Activated naive CD4-positive, alpha-beta T cell (primary cell): ENCODE measurements at places on chromosomes 7 and 10.

GRCh38 chr7:124009321-124009720, 23.5 kb downstream of the TMEM229A start:
- no peak for DNase-seq

GRCh38 chr7:141729020-141729419, 9.1 kb upstream of the SSBP1 start:
- no peak for DNase-seq

DNA sequence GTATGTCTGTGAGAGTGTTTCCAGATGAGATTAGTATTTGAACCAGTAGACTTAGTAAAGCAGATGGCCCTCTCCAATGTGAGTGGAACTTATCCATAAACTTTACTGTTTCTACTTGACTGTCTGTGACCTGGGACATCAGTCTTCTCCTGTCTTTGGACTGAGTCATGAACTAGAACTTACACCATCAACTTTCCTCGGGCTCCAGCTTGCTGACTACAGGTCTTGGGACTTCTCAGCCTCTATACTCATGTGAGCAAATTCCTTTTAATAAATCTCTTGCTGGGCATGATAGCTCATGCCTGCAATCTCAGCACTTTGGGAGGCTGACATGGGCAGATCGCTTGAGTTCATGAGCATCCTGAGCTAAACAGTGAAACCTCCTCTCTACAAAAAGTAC, 25.7 kb upstream of the WAPL start:
- no peak for DNase-seq

- no peak for DNase-seq
Observed at GRCh38 chr7:150631866-150632864, at the start of gene GIMAP6. Gene GIMAP6 (minus strand): TSS chr7:150632385. CDS start chr7:150630142, 2,243 bp downstream.

- no peak for DNase-seq
Observed at GRCh38 chr7:5445981-5446594, 22.5 kb upstream of the TNRC18 start.

- no peak for DNase-seq
Observed at GRCh38 chr10:83680470-83680891, 458.8 kb upstream of the GHITM start.

DNA sequence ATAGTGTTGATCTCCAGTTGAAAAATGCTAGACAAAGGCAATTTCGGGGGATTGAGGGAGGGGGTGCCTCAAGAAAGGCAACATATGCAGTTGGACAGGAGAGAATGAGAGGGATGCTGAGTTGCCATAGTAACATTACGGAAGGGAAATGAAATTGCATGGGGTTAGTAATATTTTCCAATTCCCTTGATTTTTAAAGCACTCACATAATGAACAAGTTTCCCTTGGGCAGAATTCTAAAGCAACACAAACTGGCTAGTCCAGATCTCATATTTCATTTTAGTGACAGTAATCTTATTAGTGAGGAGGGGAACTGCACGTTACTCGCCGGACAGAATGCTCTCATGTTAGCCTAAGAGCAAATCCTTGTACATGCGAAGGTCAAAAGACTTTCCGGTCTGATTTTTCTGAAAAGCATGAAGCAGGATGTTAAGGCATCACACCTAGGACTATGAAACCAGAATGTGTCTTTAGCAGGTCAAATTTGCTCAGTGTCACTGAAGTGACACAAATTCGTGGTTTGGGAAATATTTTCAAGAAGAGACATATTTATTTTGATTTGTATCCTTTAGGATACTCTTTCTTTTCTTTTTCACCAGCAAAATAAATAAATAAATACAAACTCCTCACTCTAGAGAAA, 165.5 kb downstream of the ANK3 start:
- DNase-seq: no peak
